Activated CD4-positive, alpha-beta T cell treated with anti-CD3 and anti-CD28 coated beads, Interleukin-2, amount 10 ng/mL, durations not matched to agents 24 days and 14 days (primary cell): ENCODE measurements at places on chromosomes 13 and 19. TPM values are rescaled to one million over a fixed set of nuclear protein-coding genes. Genes with fewer than 3 reads are reported as not detected.

ZNF677 gene
- 0.91 and 1.8 TPM in 2 replicates for total RNA-seq

C1QTNF9B gene
- not detected in 2 replicates for total RNA-seq

USPL1 gene
- total RNA-seq, result 16.2 and 18.7 TPM in 2 replicates

LILRA6 gene
- 0.09 TPM in 1 of 2 replicates, not detected in the other for total RNA-seq

NKG7 gene
- 363 and 379 TPM in 2 replicates for total RNA-seq

CEACAM3 gene
- total RNA-seq, result not detected in 2 replicates

DNA sequence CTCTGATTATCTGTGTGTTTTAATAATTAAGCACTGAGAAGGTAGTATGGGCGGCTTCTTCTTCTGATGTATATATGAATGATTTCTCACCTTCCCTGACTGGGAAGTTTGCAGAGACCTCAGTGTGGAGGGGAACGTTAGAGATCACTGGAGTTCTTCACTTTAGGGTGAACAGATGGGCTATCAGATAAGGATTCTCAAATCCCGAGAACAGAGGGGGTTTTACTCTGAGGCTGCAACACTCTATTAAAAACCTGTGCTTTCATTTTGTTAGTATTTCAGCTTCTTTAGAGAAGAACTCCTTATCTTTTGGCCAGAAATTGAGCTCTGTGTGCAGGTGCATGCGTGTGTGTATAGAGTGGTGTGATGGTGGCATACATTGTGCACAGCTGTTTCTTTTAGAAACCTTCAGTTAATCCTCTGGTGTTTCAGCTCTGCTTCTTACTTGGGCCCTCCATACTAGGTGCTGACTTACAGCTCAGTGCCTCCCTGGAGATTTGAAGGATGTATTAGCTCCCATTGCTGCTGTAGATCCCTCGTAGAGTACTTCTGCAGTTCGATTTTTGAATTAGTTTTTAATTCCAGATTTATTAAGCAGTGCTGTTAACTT lies 45.3 kb upstream of the PCDH9 start:
- no peaks in the 10 kb centered on the region for H3K36me3 ChIP-seq
- no peak overlapping the region for H3K4me3 ChIP-seq
- DNase-seq, result no peak
- H3K27ac ChIP-seq, result no peak overlapping the region
- H3K27me3 ChIP-seq, result no peaks in the 10 kb centered on the region
- H3K4me1 ChIP-seq, result no peaks in the 10 kb centered on the region

DNA sequence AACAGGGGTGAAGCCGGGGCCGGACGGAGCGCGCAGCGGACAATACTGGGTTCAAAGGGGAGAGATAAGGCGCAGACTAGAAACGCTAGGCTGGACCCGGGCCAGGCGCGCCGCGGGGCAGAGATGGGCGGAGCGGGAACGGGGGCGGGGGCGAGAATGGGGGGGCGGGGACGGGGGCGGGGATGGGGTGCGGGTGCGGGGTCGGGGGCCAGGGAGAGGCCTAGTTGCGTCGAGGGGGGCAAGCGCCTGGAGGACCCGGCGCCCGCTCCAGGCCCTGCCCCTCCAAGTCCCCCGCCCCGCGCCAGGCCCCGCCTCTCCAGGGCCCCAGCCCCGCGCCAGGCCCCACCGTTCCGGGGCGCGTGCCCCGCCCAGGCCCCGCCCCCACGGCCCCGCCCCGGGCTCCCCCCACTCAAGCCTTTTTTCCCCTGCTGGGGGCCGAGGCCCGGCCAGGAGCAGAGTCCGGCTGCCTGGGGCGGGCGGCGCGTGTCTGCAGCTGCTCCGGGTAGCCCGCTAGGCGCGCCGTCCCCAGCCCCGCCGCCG lies at the start of gene CERS4:
Gene CERS4, plus strand, starts transcription at position 449 of the 540 bp plus-strand sequence. CDS start 41,707 bp downstream, outside the sequence.
- peaks cover 13% of the 10 kb centered on the region for H3K36me3 ChIP-seq
- peaks cover 24% of the 10 kb centered on the region for H3K4me1 ChIP-seq
- peak within 1 kb of the TSS; percentile 80 for H3K27ac ChIP-seq

DNA sequence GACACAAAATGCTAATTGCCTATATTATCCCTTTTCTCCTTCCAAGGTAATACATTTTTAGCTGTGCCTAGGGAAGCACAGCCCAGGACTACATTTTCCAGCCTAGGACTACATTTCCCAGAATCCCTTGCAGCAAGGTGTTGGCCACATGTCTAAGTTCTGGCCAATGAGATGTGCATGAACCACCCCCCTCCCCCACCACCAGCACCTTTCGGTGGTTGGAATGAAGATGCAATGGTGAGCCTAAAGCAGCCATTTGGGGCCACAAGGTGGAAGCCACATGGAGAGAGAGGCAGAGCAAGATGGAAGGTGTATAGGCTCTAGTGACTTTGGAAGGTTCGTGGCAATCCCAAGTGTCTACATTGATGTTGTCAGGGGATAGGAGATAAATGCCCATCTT lies 16.2 kb downstream of the UNC13A start:
- H3K27ac ChIP-seq, result no peak overlapping the region
- H3K36me3 ChIP-seq, result no peaks in the 10 kb centered on the region
- peak; percentile 73 for DNase-seq
- no peaks in the 10 kb centered on the region for H3K27me3 ChIP-seq
- H3K4me3 ChIP-seq, result no peak overlapping the region
- H3K4me1 ChIP-seq, result peaks cover 2% of the 10 kb centered on the region

DNA sequence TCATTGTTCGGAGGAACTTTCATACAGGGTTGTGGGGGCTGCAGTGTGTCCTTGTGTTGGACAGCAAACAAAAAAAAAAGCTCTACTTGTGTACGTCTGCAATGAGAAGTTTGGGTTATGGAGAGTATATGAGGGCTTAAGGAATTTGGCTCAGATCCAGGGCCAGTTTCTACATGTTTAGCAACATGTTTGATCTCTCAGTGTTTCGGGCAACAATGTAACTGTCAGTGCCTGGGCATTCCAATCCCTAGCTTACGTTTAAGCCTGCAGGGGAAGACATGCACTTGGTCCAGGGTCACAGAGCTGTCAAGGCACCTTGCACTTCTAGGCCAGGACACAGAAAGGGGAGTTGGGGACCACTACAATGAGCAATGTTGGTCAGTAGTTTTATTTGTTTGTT lies 13.9 kb downstream of the ZNF543 start:
- DNase-seq, result peak; percentile 21
- no peak overlapping the region for H3K4me3 ChIP-seq
- no peaks in the 10 kb centered on the region for H3K27me3 ChIP-seq

DNA sequence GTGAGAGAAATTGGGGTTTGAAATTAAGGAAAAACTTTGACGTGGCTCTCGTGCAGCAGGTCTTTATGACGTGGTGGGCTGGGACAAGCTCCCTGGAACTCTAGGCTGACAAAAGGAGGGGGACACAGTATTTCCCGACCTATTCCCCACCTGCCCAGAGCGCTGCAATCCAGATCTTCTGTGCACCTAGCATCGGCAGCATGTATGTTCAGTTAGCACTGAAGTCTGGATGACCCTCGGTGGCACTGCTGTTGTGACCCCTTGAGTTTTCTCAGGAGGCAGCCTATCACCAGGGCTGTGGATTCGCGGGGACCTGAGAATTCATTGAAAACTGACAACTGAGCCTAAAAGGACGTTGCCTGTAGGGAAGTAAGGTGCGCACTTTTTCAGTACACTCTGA lies 9.1 kb upstream of the ZNF536 start:
- H3K27me3 ChIP-seq, result peaks cover 12% of the 10 kb centered on the region
- DNase-seq, result no peak
- no peaks in the 10 kb centered on the region for H3K36me3 ChIP-seq
- no peak overlapping the region for H3K27ac ChIP-seq
- H3K4me3 ChIP-seq, result no peak overlapping the region

- peaks cover 12% of the 10 kb centered on the region for H3K36me3 ChIP-seq
- H3K27ac ChIP-seq, result no peak overlapping the region
- no peak overlapping the region for H3K4me3 ChIP-seq
- DNase-seq, result no peak
- peaks cover 47% of the 10 kb centered on the region for H3K4me1 ChIP-seq
- H3K27me3 ChIP-seq, result no peaks in the 10 kb centered on the region
These were observed 457.9 kb downstream of the FOXO1 start for GRCh38 chr13:40208517-40208916.

- no peak for DNase-seq
- no peaks in the 10 kb centered on the region for H3K36me3 ChIP-seq
- no peak overlapping the region for H3K4me3 ChIP-seq
- peaks cover 3% of the 10 kb centered on the region for H3K4me1 ChIP-seq
- no peak overlapping the region for H3K27ac ChIP-seq
- no peaks in the 10 kb centered on the region for H3K27me3 ChIP-seq
These were observed 48.1 kb downstream of the IRS2 start for GRCh38 chr13:109738298-109738746.

- H3K4me3 ChIP-seq, result no peak overlapping the region
- H3K27me3 ChIP-seq, result no peaks in the 10 kb centered on the region
- no peak for DNase-seq
- no peak overlapping the region for H3K27ac ChIP-seq
- no peaks in the 10 kb centered on the region for H3K36me3 ChIP-seq
These were observed 408.0 kb downstream of the DIAPH3 start for GRCh38 chr13:59755632-59756290.

DNA sequence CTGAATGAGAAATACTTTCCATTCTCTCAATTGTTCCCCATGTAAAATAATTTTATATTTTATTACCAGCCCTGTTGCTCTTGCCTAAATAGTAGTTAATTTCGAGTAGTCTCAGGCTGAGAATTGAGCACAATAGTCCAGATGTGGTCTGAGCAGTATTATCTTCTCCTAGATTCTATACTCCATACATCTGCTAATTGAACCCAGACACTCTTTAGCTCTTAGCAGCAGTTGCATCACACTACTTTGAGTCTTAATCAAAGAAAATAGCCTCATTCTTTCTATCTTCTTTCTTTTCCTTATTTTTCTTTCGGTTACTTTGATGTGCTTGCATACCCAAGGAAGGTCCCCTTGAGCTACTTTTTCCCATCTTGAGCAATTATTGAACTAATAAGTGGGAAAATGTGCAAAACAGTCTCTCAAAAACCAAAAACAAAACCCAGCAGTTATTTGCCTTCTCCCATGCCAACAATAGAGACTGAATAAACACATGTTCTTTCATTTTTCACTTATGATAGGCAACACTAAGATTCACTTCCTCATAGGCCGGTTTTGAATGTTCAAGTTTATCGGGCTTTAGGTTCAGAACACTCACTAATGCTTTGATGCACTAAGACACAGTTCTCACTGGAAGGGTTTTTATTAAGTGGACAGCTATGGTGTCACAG lies 204.5 kb downstream of the POU4F1 start:
- DNase-seq, result no peak
- no peaks in the 10 kb centered on the region for H3K4me1 ChIP-seq

DNA sequence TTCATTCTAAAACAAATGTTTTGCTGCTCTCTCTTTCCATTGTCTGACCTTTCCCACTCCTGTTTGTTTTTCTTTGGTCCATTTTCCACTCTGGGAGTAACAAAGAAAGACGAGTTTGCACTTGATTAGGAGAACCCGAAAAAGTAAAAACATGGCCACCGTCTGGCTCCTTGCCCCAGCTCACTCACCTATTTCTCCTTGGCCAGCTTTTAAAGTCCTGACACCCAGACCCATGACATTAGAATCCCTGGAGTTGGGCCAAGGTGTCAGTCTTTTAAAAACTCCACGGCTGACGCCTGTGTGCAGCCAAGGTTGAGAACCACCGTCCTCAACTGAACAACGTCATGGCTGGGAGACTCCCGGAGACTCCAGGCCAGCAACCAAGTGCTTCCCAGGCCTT lies 63.6 kb upstream of the FLT1 start:
- DNase-seq, result no peak
- H3K4me3 ChIP-seq, result no peak overlapping the region
- no peaks in the 10 kb centered on the region for H3K4me1 ChIP-seq
- no peaks in the 10 kb centered on the region for H3K36me3 ChIP-seq
- H3K27me3 ChIP-seq, result peaks cover 3% of the 10 kb centered on the region
- H3K27ac ChIP-seq, result no peak overlapping the region

DNA sequence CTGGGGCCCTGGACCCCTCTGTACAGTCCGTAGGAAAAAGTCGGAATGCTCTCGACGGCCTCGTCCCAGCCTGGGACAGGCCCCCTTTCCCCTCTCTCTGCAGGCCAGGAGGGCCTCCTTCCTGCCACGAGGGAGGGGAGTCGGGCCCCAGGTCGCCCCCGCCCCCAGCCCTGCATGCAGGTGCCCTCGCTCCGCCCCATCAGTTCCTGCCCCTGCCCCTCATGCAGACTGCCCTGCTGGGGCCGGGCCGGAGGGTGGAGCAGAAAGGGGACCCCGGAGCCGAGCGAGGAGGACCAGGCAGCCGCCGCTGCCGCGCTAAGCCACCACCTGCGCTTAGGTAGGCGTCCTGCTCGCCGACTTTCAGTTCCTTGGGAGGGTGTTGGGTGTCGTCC lies 7.3 kb downstream of the LYL1 start:
- H3K4me3 ChIP-seq, result no peak overlapping the region
- peaks cover 26% of the 10 kb centered on the region for H3K27me3 ChIP-seq
- DNase-seq, result peak; percentile 71
- H3K27ac ChIP-seq, result no peak overlapping the region
- H3K36me3 ChIP-seq, result peaks cover 5% of the 10 kb centered on the region
- H3K4me1 ChIP-seq, result peaks cover 36% of the 10 kb centered on the region

DNA sequence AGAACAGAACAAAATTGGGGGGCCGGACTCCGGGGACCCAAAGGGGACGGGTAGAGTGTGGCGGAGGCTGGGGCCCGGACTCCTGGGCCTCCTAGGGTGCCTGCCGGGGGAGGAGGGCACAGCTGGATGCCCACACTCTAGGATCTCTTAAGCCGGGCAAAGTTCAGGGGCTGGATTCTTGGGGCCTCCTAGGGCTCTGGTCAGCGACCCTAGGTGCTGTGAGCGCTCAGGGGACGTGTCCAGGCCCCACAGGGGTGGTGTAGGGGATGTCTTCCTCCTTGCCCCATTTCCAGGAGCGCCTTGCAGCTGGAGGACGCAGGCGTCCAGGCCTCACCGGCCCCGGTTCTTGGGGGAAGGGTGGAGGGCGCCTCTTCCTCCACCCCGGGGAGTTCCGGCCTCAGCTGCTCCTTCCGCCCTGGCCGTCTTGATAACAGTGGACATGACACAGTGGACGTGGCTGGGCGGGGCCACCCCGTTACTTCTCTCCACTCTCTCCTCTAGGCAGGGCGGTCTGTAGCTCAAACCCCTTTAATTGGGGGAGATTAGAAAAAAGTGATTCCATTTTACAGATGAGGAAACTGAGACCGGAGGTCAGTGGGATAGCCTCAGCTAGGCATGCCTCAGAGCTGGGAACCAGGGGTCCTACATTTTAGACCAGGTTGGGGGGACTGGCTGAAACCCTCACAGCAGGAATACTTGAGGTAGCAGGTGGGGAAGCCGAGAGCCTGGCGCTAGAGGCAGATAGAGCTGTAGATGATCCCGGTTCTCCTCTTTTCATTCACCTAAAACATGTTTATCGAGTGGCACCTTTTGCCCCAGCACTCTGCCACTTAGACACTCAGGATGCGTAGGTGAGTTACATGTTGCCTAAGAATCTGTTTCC lies 705 bp downstream of the STXBP2 start:
- DNase-seq, result no peak
- peak overlapping the region; percentile 86 for H3K4me3 ChIP-seq
- peak overlapping the region; percentile 89 for H3K27ac ChIP-seq
- H3K36me3 ChIP-seq, result peaks cover 22% of the 10 kb centered on the region
- H3K27me3 ChIP-seq, result no peaks in the 10 kb centered on the region

- no peak overlapping the region for H3K4me3 ChIP-seq
- H3K27me3 ChIP-seq, result peaks cover 3% of the 10 kb centered on the region
- no peaks in the 10 kb centered on the region for H3K36me3 ChIP-seq
- H3K27ac ChIP-seq, result no peak overlapping the region
- DNase-seq, result no peak
- H3K4me1 ChIP-seq, result peaks cover 2% of the 10 kb centered on the region
These were observed 32.0 kb upstream of the TUBGCP3 start for GRCh38 chr13:112619730-112620631.

- H3K27me3 ChIP-seq, result no peaks in the 10 kb centered on the region
- peak; percentile 66 for DNase-seq
- H3K4me3 ChIP-seq, result no peak overlapping the region
- no peaks in the 10 kb centered on the region for H3K36me3 ChIP-seq
- no peak overlapping the region for H3K27ac ChIP-seq
These were observed 12.6 kb upstream of the GARRE1 start for GRCh38 chr19:34241513-34242337.
